ENCODE measurements at places on chromosomes 5 and 9. TPM values are rescaled to one million over a fixed set of nuclear protein-coding genes. Genes with fewer than 3 reads are reported as not detected.

DNA sequence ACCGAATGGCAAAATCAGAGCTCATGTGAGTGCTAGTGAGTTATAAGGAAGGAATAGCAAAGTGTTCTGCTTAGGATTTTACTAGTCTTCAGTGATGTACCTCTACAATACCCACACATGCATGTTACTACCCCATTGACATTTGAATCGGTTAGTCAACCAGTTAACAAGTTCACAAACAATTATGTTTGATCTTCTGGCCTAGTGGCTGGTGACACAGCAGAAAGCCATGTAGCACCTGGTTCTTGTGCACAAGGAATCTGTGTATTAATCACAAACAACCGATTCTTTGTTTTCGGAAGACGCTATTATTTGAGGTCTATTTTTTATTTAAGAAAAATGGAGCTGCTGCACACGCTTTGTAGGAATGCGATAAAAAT is 41.9 kb downstream of the NTRK2 start:
- no peak for DNase-seq

- DNase-seq, result peak; percentile 53
Observed at GRCh38 chr9:83596899-83597504, 25.9 kb upstream of the IDNK start.

- DNase-seq, result no peak
Observed at GRCh38 chr5:107196500-107197059, 474.2 kb downstream of the EFNA5 start.

DNA sequence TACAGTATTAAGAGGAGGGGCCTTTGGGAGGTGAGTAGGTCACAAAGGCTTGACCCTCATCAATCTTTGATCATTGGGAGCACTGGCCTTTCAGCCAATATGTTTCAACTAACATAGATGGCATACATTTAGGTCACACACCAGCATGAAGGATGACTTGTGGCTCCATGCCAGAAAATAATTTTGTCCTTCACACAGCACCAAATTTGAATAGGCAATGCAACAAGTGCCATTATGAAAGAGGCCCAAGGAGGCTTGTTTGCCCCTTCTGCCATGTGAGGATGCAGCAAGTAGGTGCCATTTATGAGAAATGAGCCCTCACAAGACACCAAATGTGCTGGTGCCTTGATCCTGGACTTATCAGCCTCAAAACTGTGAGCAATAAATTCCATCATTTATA is 81.1 kb downstream of the JAKMIP2 start:
- no peak for DNase-seq

DNA sequence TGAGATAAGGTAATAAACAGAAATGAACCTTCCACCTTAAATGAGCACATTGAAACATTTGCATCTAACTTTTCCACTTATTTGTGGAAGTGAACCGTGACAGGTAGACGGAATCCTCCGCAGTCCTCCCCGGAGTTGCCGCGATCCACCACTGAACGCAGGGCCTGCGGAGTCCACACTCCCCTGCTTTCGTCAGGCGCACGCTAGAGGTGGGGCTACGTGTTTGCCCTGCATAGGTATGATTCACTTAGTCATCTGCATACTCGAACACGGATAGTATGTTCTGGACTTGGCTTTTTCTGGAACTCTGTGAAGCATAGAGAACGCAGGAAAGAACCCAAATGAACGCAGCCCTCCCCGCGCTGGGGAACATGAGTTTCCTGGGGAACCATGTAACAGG is 272.8 kb upstream of the IRX4 start:
- DNase-seq, result no peak

GRCh38 chr9:28272127-28272526 is 698.8 kb upstream of the C9orf72 start:
- no peak for DNase-seq

DNA sequence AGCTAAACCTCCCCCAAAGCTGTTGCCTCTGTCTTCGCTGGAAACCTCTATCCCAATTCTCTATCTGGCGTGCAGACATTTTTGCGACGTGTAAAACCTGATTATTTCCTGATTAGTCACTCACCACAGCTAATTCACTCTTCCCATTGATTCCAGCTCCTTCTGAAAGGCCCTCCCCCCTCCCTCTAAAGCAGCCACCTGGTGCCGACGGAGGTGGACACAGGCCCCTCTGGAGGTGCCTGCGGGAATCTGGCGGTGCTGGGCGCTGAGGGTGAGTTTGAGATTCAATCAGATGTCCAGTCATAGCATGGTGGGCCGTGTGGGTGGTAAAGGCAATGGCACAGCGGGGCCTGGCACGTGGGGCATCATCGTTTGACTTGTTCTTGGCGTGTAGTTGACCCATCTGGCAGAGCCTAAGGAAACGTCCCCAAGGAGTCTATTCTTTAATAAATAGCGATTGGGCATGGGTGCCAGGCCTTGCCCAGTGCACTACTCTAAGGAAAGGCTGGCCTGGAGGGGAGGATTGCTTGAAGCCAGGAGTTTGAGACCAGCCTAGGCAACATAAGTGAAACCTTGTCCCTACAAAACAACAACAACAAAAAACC is 271.1 kb upstream of the MVB12B start:
- no peak for DNase-seq

- no peak for DNase-seq
Observed at GRCh38 chr5:153896701-153897100, 142.0 kb downstream of the FAM114A2 start.

GRCh38 chr9:36323926-36324325 is 65.7 kb upstream of the GNE start:
- no peak for DNase-seq

- no peak for DNase-seq
Observed at GRCh38 chr5:72066705-72067107, 40.6 kb upstream of the MAP1B start.

DNA sequence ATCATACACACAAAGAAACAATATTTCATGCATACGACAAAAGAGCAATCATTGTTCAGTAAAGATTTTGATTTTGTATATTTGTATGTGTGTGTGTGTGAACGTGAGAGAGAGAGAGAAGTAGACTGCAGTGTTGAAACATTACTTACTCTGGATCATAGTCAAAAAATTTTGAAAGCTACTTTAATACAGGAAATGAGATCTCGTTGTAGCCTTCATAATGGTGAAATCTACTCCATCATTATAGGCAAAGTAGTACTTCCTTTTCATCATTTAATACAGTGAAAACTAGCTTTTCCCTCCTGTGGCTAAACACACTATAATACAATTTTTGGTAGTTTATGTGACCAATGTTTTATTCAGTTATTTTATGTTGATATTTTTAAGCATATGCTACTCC is 1427.7 kb upstream of the C9orf72 start:
- no peak for DNase-seq

DNA sequence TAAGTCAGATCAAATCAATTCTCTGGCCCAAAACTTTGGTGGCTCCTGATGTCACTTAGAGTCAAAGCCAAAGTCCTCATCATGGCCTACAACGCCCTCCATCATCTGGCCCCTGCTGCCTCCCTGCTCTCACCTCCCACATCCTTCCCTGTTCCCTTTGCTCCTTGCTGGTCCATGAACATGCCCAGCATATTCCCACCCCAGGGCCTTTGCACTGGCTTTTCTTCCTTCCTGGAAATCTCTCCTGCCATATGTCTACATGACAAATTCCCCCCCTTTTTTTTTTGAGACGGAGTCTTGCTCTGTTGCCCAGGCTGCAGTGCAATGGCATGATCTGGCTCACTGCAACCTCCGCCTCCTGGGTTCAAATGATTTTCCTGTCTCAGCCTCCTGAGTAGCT is 11.1 kb upstream of the PSD2 start:
- DNase-seq, result no peak

DNA sequence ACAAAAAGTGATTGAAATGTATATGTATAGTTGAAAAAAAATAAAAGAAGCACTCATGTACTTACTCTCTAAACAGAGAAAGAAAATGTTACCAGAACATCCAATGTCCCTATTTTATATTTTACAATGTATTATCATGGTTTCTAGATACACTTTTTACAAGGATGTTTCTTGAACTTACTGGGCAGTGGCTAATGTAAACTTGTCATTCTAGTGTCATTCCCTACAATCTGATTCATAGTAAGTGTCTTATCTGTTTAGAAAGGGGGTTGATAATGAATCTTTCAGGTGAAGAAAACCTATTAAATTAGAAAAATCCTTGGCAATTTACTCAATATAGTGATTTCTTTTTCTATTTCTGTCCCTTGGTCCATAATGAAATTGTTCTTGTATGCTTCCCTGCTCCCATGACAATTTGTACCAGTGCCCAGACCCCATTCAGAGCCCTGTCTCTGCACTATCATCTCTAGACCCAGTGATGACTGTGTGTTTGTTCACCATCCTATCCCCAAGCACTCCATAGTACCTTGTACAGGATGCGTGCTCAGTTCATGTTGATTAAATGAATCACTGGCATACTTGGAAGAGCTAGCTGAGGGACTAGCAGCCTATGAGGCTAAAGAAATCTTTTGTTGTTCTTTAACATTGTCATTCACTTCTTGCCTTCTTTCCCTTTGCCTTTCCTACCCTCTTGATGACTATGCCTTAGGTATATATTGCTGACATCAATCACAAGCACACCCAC is 101.2 kb downstream of the HMHB1 start:
- DNase-seq, result no peak

- no peak for DNase-seq
Observed at GRCh38 chr5:142725231-142726187, 39.6 kb upstream of the FGF1 start.

- DNase-seq, result no peak
Observed at GRCh38 chr5:96582343-96582742, 79.8 kb upstream of the CAST start.

- DNase-seq, result no peak
Observed at GRCh38 chr5:147760086-147760875, 22.2 kb downstream of the JAKMIP2 start.

- no peak for DNase-seq
Observed at GRCh38 chr5:39159811-39160490, 59.4 kb downstream of the FYB1 start.

DNA sequence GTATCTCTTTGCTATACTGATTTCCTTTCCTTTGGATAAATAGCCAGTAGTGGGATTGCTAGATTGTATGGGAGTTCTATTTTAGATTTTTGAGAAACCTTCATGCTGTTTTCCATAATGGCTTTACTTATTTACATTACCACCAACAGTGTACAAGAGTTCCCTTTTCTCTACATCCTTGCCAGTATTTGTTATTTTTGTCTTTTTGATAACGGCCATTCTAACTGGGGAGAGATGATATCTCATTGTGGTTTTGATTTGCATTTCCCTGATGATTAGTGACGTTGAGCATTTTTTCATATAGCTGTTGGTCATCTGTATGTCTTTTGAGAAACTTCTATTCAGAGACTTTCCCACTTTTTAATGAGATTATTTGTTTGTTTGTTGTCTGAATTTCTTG is 25.8 kb downstream of the NADK2 start:
- no peak for DNase-seq

- DNase-seq, result peak; percentile 84
Observed at GRCh38 chr9:129334105-129334935, 156.3 kb upstream of the IER5L start.

- no peak for DNase-seq
Observed at GRCh38 chr5:172276214-172276613, 7.3 kb downstream of the UBTD2 start.

DNA sequence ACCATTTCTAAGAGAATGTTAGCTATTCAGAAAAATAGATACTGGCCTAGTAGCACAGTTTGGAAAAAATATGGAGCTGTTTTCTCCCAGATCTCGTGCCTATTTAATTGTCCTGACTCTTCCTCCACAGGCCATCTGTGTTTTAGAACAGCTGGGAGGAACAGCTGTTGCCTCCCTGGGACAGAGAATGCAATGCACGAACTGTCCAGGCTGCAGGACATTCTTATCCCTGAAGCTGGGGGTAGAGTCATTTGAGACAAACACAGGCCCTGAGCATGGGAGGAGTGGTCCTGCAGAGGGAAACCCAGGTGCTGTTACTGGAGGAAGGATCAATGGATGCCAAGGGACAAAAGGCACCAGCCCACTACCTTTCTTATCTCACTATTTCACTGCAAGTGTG is 20.9 kb upstream of the SPARC start:
- no peak for DNase-seq

- DNase-seq, result peak; percentile 80
Observed at GRCh38 chr9:94606646-94607422, 13.2 kb upstream of the FBP2 start.

GRCh38 chr9:99294850-99295461 is 72.9 kb downstream of the SEC61B start:
- no peak for DNase-seq

- DNase-seq, result no peak
Observed at GRCh38 chr5:120771202-120771601, 307.1 kb downstream of the PRR16 start.

DNA sequence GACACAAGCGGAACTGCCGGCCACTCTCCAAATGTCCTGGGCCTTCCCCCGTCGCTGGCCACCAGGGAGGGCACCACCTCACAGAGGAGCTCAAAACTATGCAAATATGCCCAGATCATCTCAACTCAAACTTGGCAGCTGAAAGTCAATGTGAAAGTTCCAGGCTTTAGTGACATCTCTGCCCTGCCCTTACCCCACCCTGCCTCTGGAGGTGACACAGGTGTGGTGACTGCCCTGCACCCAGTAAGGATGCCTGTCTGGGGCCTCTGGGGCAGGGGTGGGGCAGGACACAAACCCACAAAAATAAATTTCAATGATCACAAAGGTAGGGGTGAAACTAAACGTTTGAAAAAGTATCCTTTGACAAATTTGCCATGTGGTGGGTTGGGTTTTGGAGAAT is 213.4 kb downstream of the HSPA4 start:
- no peak for DNase-seq

DNA sequence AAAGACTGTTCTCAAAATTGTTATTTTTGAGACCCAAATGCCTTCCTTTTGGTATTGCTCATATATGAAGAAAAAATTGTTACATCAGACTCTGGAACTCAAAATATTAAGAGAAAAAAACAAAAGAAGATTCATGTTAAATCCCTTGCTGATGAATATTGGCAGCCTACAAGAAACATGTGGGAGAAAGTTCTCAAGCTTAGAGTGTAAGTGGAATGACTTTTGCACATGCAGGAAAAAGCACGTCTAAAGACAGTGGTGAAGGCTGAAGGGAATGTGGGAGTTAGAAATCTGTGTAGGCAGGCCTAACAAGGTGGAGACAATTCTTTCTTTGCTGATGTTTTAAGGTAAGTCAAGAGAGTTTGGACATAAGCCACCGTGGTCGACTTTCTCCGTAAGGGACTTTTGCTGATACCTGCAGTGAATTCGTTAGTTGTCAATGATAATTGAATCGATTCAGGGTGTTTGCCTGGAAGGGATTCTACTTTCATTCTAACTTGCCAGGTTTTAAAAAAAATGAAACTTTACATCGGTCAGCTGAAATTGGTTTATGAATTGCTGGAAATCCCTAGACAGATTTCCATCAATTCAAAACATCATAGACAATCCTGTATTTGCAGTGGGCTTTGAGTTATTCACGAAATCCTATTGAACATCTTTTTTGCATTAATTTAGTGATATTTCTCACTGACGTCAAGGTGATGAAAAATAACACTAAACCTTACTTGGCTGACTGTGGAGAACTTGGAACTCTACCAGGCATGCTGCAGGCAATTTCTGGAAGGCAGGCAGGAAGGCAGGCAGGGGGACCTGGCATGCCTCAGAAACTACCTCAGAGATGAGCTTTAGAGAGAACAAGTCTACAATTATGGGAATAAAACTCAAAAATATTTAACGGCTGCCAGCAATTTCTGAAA is 359.1 kb upstream of the ADAMTSL1 start:
- DNase-seq, result no peak

Gene OR13C3
- total RNA-seq, result not detected

Gene RAI14
- 25.7 TPM for total RNA-seq

Gene KIF20A
- 35.7 TPM for total RNA-seq

Gene SLC2A8
- 20.4 TPM for total RNA-seq

Gene GABRB2
- 4.2 TPM for total RNA-seq

Gene IRX1
- not detected for total RNA-seq

Gene IRX4
- total RNA-seq, result not detected

Gene PCDHA3
- 0.11 TPM for total RNA-seq

Gene NRARP
- total RNA-seq, result 178 TPM

Gene MARVELD2
- total RNA-seq, result 51.0 TPM

Gene C1QTNF2
- 1.0 TPM for total RNA-seq
